ENCODE measurements at places on chromosomes 2 and 18.

DNA sequence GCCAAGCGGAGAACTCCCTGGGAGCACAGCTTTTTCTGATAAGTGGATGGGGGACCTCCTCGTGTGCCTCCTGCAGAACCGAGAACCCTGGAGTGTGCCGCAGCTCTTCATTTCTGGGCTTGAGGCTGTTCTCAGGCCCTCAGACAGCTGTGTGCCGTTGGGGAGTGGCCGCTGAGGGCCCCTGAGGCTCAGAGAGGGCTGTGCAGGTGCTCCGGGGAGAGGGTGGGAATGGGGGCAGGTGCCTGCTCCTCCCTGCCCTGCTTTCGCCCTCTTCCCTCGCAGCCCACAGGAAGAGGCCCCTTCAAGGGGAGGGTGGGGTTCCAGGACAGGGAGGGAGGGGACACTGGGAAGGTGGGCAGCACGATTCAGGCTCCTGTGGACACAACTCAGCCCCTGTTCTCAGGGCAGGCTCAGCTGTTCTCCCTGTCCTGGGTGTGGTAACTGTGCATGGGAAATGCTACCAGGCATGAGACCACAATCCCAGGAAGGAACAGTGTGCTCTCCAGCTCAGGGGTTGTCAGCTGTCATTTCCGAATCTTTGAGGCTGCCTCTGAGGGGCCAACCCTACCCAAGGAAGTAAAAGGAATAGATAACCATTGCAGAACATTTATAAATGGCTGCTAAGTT lies 11.3 kb downstream of the LCT start:
- no peak for DNase-seq

DNA sequence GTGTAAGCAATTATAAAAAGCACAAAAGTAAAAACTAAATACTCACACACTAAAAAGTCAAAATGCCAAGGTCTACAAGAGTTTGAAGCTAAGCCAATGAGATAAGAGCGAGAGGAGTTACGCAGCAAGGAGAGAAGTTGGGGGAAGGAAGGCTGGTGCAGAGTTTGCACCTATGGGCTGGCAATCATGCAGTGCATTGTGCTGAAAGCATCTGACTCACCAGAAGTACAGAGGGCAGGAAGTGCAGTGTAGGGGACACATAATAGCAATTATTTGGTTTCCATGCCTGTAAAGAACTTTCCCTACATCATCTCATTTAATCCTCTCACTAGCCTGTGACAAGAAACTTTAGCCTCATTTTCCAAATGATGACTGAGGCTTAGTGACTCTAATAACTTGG lies 142.7 kb upstream of the KYNU start:
- no peak for DNase-seq

DNA sequence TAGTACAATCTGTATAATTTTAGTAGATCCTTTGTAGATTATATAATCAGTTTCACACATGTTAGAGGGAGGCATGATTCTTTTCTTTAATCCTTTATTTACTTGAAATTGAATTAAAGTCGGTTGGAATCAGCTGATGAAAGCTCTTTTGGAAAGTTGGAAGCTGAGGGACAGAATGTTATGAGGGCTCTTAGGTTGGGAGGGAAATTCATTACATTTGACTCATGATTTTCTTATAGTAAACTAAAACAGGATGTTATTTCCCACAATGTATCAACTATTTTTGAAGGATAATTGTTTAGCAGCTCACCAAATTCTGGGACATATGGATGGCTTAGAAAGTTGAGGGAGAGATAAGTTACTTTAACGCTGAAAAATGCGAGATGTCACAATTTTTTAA lies 52.7 kb upstream of the TMEFF2 start:
- no peak for DNase-seq

GRCh38 chr2:235382179-235382578 lies 111.7 kb upstream of the AGAP1 start:
- no peak for DNase-seq

DNA sequence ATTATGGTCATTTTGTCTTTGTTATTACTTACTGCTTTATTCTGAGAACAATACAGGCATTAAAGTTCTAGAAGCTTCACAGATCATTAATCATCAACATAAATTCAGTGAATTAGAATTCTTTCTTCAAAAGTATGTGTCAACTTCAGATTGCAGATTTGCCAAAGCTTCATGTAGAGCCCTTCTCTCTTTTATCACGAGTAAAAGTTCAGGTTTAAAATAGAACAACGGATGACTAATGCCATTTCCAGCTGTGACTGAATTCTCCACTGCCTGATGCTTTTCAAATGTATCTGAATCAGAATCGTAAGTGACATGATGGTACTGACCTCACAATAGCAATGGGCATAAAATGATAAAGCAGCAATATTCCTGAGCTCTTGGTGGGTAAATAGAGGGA lies 116.0 kb downstream of the ABCA12 start:
- no peak for DNase-seq

DNA sequence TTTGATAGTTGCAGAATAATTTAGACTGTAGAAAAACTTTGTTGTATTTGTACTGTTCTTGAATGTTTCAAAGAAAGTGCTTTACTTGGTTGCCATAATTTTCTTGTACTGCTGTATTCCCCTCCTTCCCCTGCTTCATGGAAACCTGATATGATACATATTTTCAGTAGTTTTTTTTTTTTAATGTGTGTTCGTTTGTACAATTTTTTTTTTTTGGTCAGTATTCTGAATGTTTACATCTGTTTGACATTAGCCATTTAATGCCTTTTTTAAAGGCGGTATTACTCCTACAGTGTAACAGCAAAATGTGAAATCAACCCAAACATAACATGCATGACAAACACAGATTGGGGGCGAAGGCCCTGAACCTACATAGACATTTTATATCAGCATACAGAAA lies 172.3 kb downstream of the ASXL3 start:
- DNase-seq: no peak

DNA sequence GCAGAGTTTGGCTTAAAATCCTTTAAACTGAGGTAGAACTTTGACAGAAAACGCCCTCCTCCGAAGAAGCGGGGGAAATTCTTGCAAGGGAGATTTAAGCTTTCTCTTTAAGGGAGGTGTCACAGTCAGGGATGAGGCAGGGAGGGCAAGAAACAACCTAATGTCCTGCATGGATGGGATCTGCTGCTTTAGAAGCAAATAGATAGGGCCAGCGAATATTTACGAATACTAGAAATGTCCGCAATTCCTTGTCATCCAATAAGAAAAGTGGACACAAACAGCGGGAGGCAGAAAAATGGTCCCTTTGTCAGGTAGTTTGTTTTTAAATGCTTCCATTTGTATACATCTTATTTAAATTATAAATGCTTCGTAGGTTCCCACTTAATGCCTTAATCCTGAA lies 12.0 kb downstream of the MEIS1 start:
- no peak for DNase-seq

Data from NCI-H1436 treated with DMSO at 0.1 percent for 48 hours (cell line).